Inflammatory macrophage (primary cell): ENCODE measurements at places on chromosomes 1 and 21.
A peak's percentile ranks its signal among the peaks of the same experiment; 100 is the strongest.

- DNase-seq, result no peak
Measured at GRCh38 chr1:156865865-156866248, 5.2 kb downstream of the NTRK1 start.

DNA sequence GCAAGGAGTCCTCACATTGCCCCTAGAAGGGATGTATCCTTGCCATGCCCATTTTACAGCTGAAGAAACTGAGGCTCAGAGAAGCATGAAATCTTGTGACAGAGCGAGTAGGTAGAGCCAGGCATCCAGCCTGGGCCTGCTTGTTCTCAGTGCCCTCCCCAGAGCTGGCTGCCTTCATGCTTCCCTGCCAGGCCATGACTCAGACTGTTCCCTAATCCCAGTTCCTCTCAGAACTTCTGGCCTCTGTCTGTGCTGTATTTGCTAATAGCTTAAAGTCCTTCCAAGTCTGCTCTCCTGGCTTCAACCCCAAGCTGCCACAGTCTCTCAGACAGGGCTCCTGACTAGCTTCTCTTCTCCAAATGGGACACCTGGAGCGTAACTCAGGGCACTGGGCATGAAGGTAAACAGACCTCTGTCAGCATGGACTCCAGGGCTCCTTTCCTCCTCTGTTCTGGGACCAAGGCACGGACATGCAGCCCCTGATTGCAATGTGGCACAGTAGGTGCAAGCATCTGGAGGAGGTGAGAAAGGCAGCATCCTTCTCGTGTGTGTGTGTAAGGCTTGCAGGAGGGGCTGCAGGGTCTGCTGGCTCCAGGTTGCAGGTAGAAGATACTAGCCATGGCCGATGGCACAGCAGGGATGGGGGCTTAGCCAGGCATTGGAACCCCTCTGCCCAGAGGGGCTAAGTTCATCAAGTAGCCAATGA is 122.7 kb downstream of the HMGB4 start:
- no peak for DNase-seq

GRCh38 chr1:53342735-53343470 is 15.0 kb upstream of the LRP8 start:
- no peak for DNase-seq

- DNase-seq, result peak; percentile 84
Measured at GRCh38 chr1:209659909-209660308, 7.7 kb upstream of the LAMB3 start.

DNA sequence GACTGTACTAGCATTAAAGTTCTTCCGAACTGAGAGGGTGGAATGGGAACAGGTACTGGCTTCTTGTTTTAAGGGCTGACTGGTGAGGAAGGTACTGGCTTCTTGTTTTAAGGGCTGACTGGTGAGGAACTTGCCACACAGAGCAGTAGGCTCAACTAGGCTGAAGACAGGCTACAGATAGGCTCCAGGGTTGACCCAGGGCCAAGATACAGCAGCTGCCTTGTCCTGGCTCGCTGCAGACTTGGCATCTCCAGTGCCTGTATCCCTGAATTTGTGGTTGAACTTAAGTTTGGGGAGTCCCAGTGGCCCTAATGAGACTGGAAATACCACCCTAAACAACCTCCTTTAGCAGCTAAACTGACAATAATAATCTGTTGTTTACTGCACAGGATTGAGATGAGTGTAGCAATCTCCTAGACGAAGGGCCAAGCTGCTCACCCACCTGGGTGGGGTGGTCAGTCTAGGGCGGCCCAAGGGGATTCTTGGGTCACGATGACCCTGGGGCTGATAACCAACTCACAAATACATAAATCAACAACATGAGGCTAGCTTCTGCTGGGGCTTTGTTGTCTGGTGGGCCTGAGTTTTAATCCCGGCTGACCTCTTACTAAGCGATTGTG is 227.1 kb downstream of the DISC1 start:
- DNase-seq, result no peak

GRCh38 chr1:85838238-85838637 is 130.0 kb upstream of the ZNHIT6 start:
- DNase-seq, result no peak

- no peak for DNase-seq
Measured at GRCh38 chr1:61797045-61797755, 54.9 kb downstream of the PATJ start.

- DNase-seq, result peak; percentile 37
Measured at GRCh38 chr1:151606384-151606783, 5.5 kb upstream of the SNX27 start.

GRCh38 chr1:38045401-38046332 is 926 bp downstream of the POU3F1 start:
- DNase-seq, result peak; percentile 76

- DNase-seq, result no peak
Measured at GRCh38 chr1:85943526-85943925, 213.0 kb downstream of the COL24A1 start.

DNA sequence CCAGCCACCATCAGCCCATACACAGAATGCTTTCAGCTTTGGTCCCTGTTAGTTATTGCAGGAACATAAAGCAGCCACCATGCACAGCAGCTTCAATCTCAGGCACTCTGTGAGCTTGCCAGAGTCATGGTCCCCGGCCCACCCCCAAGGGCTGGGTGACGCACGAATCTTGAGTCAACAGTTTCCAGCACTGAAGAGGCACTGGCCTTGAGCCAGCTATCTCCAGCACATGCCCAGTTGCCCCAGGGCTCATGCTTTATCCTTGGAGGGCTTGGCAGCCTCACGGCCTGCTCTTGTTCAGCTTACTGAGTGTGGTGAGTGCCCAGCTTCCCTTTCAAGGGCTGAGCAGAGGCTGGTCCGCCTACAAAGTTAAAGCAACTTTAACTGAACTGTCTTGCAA is 200.7 kb upstream of the RAB4A start:
- DNase-seq, result peak; percentile 89
